ENCODE measurements at places on chromosomes 5 and 9.
A peak's percentile ranks its signal among the peaks of the same experiment; 100 is the strongest.

GRCh38 chr5:14193496-14193895 is 50.4 kb downstream of the TRIO start:
- DNase-seq: no peak

DNA sequence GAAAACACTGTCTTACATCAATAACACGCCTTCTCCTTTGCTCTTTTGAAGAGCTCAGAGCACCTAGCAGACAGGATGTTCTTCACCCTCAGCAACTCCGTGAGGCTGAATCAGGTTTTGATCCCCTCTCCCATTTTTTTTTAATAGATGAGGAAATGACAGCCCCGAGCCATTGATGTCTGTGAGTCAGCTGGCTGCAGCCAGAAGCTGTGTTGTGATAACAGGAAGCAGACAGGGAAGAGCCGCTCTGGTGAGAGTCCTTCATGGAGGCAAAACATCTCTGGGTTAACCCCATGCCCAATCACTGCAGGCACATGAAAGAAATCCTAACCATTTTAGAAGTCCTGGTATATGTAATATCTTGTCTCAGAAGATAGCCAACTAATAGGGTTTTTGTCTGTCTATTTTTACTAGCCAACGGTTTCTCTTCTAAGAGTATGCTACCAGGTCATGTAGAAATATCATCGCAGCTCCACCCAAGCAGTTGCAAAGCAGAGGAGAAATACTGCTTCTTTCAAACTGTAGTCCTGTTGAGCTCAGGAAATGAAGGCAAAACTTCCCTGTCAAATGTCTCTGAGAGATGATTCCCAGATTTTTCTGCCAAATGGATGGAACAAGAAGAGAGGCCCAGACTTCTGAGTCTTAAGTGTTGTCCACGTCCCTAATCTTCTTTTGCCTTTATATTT is 568.9 kb downstream of the CCDC171 start:
- peak; percentile 19 for DNase-seq

DNA sequence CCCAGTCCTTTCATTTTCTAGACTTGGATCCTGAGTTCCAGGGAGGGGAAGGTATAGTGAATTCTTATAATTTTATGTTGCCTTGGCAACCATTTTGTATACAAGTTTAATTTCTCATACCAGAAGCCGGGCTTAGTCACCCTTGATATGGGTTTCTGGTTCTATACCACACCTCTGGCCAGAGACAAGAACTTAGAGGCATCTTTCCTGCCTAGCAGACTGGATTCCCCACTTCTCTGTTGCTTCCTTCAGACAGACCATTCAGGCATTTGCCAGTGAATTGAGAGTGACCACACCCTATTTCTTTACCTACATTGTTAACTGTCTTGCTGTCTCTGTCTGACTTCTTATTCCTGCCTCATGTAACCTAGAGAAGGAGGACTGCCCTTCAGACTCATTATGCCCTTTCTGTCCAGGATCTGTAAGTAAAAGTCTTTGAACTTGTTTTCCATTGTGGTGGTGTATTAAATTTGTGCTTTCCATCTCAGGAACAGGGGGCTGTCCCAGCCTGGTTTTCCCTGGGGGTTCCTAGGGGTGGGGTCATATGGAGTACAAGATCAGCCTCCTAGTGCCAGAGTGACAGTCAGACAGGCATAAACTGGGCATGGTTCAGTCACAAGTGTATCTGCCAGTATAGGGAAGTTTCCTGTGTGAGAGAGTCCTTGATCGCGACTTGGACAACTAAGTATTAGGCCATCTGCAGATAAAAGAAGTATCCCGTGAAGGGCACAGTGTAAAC is 27.4 kb downstream of the TNFSF8 start:
- DNase-seq: no peak

DNA sequence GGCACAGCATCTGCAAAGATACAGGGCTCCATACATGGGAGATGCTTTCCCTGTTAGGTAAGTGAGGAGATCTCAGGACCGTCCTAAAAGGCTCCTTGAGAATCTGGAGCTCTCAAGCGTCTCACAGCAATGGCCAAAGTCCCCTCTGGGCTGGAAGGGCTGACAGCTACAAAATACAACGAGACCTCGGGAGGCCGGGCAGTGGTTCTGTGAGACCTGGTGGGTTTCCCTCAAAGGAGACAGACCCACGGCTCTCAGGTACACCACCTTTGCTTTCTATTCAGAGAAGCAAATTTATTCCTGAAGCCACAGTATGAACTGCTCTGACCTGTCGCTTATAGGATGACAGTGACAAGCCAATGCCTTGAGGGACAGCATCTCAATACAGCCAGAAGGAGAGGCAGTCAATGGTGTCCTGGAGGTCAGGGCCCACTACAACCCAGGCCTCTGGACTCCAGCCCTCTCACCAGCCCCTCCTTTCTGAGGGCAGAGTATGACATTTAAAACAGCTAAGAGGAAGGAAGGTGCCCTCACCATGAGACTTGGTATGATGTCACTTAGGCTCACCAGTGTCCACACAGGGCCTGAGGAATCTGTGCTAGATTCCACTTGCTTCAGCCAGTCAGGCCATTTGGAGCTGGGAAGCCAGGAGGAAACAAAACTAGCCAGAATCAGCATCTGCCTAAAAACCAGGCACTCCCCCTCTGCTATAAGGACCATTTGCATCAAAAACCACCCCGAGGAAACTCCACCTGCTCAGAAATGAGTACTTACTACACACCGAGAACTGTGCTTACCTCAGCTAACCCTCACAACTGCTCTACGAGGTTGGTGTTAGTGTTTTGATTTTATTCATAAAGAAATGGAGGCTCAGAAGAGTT is 86.5 kb upstream of the FSTL4 start:
- DNase-seq: no peak

- DNase-seq: no peak
These were observed 131.0 kb upstream of the SPRY4 start for GRCh38 chr5:142455856-142456255.

DNA sequence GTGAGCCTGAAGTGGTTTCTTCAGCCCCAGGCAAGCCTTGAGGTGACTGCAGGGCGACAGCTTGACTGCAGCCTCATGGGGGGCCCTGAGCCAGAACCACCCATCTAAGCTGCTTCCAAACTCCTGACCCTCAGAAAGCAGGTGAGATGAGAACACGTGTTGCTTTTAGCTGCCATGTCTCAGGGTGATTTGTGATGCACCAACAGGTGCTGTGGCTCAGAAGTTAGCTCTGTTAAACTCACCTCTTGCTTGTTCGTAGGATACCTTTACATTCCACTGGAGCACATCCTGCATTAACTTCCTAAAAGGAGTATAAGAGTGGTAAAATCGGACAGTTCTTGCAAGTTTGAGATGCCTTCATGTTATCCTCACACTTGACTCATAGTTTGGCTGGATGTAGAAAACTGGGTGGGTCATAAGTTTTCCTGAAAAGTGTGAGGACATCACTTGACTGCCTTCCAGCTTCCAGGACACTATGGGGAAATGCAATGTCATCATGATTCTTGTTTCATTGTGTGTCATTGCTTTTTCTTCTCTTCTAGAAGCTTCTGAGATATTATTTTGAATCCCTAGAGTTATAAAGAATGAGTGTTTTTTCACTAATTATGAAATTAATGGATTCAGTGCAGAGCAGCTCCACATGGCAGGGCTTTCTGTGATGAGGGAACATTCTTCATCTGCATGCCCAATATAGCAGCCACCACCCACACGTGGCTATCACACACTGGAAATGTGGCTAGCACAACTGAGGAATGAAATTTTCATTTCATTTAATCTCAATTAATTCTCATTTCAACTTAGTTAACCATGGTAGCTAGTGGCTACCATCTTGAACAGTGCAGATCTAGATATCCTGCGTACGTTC is 92.3 kb downstream of the HSD17B3 start:
- DNase-seq: peak; percentile 84
